Mesenchymal stem cell (in vitro differentiated cells and primary cell): ENCODE measurements at places on chromosomes 13 and 19.

- no peak for DNase-seq
These were observed 92.6 kb upstream of the TM9SF2 start for GRCh38 chr13:99408703-99409000.

- no peak for DNase-seq
These were observed 17.9 kb downstream of the ZNF114 start for GRCh38 chr19:48287748-48288147.

GRCh38 chr13:60514891-60515290 is 117.9 kb downstream of the TDRD3 start:
- DNase-seq, result no peak

- DNase-seq, result no peak
These were observed 61.0 kb upstream of the SPATA13 start for GRCh38 chr13:24099490-24099889.

DNA sequence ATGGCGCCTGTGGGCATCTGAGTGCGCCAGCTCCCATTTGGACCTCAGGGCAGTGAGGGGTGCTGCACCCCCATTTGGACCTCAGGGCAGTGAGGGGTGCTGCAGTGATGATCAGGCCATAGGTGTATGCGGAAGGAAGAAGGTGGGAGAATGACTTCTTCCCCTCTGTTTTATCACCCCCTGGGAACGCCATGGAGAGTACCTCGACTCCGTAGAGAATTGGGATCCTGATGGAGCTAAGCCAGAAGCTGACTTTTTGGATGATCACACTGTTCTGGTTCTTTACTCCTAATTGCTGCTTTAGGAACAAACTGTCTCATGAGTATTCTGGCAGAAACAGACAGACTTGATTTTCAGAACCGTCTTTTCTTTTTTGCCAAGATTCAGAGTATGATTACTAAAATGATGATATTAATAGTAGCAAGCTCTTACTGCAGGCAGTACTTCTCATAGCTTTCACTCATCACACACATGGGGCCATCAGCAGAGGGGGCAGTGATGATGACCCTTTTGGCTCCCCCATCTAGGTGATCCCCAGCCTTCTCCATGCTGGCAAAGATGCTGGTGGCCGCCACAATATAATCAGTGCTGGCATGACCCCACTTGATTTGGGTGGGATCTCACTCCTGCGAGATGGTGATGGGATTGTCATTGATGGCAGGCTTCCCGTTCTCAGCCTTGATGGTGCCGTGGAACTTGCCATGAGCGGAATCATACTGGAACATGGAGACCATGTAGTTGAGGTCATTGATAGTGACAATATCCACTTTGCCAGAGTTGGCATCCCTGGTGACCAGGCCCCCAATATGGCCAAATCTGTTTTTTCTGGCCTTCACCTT is 10.3 kb upstream of the UBAC2 start:
- no peak for DNase-seq

- DNase-seq, result peak; percentile 95
These were observed 2.5 kb upstream of the PLEKHF1 start for GRCh38 chr19:29662604-29663404.

- DNase-seq, result peak; percentile 40
These were observed 8.7 kb downstream of the HOMER3 start for GRCh38 chr19:18932216-18932841.

GRCh38 chr13:74070065-74070464 is 64.1 kb downstream of the KLF12 start:
- DNase-seq, result no peak

DNA sequence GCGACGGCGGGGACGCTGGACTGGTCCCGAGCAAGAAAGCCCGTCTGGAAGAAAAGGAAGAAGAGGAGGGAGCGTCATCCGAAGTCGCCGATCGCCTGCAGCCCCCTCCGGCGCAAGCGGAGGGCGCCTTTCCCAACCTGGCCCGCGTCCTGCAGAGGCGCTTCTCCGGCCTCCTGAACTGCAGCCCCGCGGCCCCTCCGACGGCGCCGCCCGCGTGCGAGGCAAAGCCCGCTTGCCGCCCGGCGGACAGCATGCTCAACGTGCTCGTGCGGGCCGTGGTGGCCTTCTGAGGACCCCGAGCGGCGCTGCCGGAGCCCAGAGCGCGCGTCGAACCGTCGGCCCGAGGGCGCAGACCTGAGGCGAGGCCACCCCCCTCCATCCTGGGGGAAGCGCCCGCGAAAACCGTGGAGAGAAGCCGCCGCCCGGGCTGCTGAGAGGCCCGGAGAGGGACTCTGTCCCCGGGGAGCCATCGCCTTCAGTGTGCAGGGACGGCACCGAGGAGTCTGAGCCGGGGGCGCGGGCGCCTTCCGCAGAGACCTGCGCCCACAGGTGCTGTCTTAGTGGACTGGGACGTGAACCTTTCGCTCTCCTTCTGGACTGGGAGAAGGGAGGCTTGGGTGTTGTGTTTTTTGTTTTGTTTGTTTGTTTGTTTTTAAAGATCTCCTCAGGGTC is 3.5 kb downstream of the IER2 start:
- no peak for DNase-seq

DNA sequence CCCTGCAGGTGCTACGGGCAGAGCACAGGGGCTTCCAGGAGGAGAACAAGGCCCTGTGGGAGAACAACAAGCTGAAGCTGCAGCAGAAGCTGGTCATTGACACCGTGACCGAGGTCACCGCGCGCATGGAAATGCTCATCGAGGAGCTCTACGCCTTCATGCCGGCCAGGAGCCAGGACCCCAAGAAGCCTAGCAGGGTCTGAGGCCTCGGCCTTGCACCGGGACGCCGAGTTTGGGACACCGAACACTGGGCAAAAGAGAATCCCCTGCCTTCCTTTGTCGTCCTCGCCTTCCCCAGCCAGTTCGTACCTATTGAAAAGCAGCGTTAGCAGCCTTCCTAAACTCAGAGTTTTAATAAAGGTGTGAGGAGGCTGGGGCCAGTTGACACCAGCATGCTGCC is 12.1 kb downstream of the CBY2 start:
- DNase-seq, result no peak

DNA sequence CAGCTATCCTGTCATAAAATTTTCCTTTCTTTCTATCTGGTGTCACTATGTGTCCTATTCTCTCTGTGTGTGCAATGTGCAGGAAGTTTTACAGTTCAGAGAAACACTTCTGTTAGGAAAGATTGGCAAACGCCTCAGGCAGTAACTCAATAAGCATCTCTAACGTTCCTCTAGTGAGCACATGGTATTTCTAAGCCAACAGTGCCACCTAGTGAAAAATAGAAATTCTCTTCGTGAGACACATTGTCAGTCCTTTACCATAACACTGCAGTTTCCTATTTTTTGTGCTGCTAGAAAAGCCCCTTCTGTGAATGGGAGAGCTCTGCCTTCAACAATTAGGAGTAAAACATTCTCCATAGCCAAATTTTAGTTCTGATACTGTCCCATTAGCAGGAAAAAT is 50.7 kb downstream of the ZNF723 start:
- DNase-seq, result peak; percentile 4

DNA sequence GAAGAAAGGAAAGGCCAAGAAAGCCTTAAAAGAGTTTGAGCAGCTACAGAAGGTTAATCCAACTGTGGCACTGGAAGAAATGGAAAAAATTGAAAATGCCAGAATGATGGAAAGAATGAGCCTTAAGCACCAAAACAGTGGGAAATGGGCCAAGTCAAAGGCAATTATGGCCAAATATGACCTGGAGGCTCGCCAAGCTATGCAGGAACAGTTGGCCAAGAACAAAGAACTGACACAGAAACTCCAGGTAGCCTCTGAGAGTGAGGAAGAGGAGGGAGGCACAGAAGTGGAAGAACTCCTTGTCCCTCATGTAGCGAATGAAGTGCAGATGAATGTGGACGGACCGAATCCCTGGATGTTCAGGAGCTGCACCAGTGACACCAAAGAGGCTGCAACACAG is 5.1 kb downstream of the UTP14C start:
- DNase-seq, result no peak

DNA sequence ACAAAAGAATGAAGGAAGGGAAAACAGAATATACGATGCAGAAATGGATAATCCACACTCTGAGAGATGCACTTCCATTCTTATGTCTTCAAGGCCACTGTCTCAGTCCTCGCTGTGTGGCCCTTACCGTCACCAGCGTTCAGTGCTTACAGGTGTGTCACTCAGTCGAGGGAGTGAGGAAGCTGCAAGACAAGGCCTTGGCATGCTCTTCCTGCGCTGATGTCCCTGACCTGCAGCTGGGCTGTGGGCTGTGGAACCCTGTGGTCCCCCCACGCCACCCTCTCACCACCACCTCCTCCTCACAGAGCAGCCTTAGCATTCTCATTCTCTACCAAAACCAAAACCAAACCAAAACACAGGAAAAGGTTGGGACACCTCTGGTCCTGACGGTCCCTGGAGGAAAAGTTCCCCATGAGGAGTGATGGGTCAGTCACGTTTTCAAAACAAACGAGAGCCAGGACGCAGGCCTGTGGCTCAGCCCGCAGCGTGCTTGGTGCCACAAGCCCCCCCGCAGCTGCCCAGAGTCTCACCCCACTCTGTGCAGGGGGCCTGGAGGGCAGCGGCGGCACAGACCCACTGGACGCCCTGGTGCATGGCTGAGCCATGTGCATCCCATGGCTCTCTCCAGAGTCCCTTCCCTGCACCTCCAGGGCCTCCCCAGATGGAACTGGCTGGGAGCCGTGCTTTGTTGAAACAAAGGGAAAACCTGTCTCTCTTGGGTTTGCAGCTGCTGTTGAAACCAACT is 48.2 kb upstream of the GPR183 start:
- no peak for DNase-seq

DNA sequence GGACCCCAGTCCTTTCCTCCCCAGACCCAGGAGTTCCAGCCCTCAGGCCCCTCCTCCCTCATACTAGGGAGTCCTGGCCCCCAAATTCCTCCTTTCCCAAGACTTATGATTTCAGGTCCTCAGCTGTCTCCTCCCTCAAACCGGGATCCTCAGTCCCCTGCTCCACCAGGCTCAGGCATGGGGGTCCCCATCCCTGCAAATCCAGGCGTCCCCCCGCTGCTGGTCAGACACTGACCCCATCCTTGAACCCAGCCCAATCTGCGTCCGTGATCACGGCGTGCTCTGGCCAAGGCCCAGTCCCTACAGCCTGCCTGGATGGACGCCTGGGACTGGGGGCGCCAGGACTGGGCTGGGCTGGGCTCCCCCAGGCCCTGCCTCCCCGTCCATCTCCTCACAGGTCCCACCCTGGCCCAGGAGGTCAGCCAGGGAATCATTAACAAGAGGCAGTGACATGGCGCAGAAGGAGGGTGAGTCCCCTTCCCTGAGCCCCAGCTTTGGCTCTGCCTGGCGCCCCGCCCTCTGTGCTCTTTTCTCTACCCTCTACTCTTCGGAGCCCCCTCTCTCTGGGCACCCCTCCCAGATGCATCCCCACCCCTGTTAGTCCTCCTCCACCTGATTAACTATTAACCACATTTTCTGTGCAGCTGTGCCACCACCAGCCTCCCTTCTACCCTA is 672 bp downstream of the HPN start:
- no peak for DNase-seq
